ENCODE measurements at places on chromosomes 11 and 22. TPM values are rescaled to one million over a fixed set of nuclear protein-coding genes. Genes with fewer than 3 reads are reported as not detected.

MFNG gene
- polyA plus RNA-seq: 6.0 TPM

PEX16 gene
- 19.6 TPM for polyA plus RNA-seq

FAM180B gene
- polyA plus RNA-seq: not detected

BAD gene
- 58.5 TPM for polyA plus RNA-seq

APOL5 gene
- not detected for polyA plus RNA-seq

CNIH2 gene
- 0.62 TPM for polyA plus RNA-seq

KLHDC7B gene
- 0.01 TPM for polyA plus RNA-seq

PGA4 gene
- polyA plus RNA-seq: not detected

NXPE1 gene
- polyA plus RNA-seq: not detected

OR4C11 gene
- not detected for polyA plus RNA-seq

PKNOX2 gene
- 0.10 TPM for polyA plus RNA-seq

TST gene
- polyA plus RNA-seq: 33.2 TPM

SYCE3 gene
- polyA plus RNA-seq: 1.1 TPM

TSPO gene
- 270 TPM for polyA plus RNA-seq

KMT2A gene
- 15.0 TPM for polyA plus RNA-seq

SLC25A22 gene
- 19.4 TPM for polyA plus RNA-seq

SLC22A12 gene
- polyA plus RNA-seq: not detected

RAG2 gene
- polyA plus RNA-seq: not detected

CDCA5 gene
- polyA plus RNA-seq: 29.3 TPM

SMIM35 gene
- not detected for polyA plus RNA-seq

C11orf52 gene
- 1.5 TPM for polyA plus RNA-seq

UBQLNL gene
- polyA plus RNA-seq: not detected

TP53AIP1 gene
- polyA plus RNA-seq: 1.3 TPM

OR52I2 gene
- not detected for polyA plus RNA-seq

CSNK2A3 gene
- 1.8 TPM for polyA plus RNA-seq

HTR3B gene
- not detected for polyA plus RNA-seq

ROBO4 gene
- 4.9 TPM for polyA plus RNA-seq

KCNE3 gene
- polyA plus RNA-seq: not detected

CSF2RB gene
- polyA plus RNA-seq: not detected

APOL2 gene
- 9.5 TPM for polyA plus RNA-seq

APOBEC3A gene
- polyA plus RNA-seq: not detected

LRRC32 gene
- polyA plus RNA-seq: not detected

CNTF gene
- 0.46 TPM for polyA plus RNA-seq

TANGO2 gene
- polyA plus RNA-seq: 39.1 TPM

MUC2 gene
- polyA plus RNA-seq: not detected

PLAAT4 gene
- 3.5 TPM for polyA plus RNA-seq

MMP11 gene
- polyA plus RNA-seq: 0.26 TPM

MMP12 gene
- 0.03 TPM for polyA plus RNA-seq

OR52N4 gene
- not detected for polyA plus RNA-seq

SLC6A5 gene
- not detected for polyA plus RNA-seq
